ELR (cell line): ENCODE measurements at places on chromosomes 11 and 22.
A peak's percentile ranks its signal among the peaks of the same experiment; 100 is the strongest.

DNA sequence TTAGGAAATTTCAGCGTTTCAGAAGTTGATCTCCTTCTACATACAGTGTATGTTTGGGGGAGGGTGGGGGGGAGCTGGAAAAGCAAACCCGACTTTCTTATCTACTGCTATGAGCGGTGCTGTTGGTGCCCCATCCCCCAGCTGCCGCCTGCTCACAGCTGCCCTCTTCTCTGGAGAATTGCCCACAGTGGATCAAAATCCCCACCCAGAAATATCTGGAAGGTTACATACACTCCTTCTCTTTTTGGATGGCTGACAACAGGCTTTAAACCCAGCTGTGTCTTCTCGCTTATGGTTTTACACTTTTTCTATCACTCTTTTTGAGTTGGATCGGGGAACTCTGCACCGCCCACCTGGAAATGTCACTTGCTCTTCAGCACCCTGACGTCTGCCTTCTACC is 56.4 kb downstream of the DHCR7 start:
- DNase-seq, result no peak

GRCh38 chr11:59862252-59862651 is 4.0 kb downstream of the TCN1 start:
- DNase-seq, result no peak

DNA sequence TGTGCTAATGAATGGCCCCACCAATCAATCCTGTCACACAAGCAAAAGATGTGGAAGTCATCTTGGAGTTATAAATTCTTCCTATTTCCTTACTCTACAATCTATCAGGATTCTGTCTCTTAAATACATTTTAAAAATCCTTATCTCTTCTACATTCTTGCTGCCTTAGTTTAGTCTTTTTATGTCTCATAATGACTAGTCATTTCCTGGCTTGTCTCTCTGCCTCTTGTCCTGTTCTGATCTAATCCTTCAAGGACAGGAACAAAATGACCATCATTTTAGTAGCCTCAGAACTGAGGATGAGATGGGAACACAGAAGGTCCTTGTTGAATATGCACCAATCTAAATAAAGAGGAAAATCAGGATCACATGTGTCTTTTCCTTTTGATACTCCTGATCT is 56.6 kb upstream of the LIN7C start:
- peak; percentile 79 for DNase-seq

DNA sequence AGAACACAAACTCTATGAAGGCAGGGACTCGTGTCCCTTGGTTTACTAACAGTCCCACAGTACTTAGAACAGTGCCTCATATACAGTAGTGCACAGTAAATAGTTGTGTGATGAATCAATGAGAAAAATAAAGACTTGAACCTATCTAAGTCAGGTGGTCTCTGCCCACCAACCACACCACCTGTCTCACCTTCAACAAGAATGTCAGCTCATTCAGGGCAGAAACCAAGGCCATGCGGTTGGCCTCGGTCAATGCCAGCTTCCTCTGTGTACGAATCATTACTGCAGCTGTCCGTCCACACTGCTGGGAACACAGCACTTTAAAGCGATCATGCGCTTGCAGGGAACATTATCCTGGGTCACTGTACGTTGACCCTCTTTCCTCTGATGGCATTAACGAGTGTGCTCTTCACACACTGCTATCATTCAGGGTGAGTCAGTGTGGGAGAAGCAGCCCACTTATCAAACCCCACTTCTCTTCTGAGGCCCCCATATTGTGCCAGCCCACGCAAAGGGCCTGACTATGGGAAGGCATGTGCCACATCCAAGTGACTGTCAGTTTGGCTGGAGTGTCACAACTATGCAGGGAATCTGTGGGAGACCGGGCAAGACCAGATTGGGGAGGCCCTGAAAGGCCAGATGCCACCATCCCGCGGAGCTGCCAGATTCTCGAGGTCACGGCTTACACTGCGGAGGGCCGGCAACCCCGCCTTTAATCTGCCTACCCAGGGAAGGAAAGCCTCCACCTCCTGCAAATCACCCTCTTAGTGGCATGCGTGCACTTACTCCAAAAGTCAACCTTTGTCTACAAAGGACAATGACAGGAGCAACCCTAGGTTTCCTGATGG is 36.1 kb downstream of the LARGE1 start:
- no peak for DNase-seq

DNA sequence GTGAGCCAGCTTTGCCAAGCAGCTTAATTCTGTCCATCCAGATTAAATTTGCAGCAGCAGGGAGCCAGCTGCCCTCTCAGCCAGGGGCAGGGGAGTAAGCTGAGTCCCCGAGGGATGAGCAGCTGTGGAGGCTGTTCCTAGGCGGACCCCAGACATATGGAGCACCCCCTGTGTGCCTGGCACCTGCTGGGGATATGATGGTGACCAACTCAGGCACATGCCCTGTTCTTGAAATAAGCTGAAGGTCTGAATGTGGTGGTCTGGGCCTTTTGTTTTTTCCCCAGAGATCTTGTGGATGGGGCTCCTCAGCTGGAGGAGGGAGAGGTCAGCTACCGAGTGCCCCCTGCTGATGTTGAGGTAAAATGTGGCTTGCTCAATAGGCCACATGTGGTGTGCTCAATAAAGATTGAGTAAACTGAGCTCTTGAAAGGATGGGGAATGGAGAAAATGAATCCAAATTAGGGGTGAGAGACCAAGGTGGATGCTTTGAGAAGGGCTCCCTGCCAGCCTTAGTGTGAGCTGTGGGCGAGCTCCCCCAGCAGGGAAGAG is 103.3 kb upstream of the NNMT start:
- no peak for DNase-seq

DNA sequence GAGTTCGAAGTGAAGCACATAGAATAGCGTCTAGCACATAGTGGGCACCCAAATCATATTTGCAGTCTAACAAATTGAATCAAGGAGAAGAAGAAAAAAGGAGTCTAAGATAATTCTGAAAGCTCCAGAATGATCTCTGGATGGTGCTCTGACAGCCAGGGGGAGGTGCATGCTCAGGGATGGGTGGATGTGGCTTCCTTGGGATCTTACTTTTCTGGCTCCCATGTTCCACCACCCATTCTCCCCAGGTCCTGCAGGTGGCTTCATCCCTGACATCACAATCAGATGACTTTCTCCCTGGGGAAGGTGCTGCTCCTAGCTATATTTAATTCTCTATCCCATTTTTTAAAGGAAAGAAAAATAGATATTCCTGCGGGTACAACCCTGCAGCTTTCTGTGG is 381.9 kb downstream of the CADM1 start:
- DNase-seq, result no peak

- no peak for DNase-seq
Measured at GRCh38 chr11:20013346-20014066, 146.8 kb downstream of the DBX1 start.

GRCh38 chr11:69378303-69379141 is 84.6 kb downstream of the MYEOV start:
- no peak for DNase-seq

DNA sequence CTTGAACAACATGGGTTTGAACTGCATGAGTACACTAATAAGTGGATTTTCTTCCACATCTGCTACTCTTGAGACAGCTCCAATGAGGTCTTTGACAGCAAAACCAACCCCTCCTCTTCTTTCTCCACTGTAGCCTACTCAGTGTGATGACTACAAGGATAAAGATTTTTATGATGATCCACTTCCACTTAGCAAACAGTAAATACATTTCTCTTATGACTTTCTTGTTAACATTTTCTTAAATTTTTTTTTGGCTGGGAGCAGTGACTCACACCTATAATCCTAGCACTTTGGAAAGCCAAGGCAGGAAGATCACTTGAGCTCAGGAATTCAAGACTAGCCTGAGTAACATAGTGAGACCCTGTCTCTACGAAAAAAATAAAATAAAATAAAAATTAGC is 9.9 kb upstream of the EIF4G2 start:
- DNase-seq, result peak; percentile 91

- DNase-seq, result no peak
Measured at GRCh38 chr11:75631086-75631730, 37.6 kb downstream of the MAP6 start.

DNA sequence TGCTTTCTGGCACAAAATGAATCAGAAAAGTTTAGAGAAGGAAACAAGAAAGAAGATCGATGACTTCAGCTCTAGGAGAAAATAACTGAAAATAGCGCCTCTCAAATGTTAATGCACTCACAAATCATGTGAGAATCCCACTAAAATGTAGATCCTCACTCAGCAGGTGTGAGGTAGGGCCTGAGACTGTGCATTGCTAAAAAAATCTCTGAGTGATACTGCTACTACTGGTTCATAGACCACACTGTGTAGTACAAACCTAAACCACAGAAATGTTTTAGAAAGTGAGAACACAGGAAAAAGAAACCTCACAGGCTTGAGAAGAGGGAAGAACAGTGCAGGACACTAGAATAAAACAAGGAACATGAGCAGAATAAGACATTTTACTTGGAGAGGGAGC is 2.0 kb downstream of the OR8D4 start:
- no peak for DNase-seq

DNA sequence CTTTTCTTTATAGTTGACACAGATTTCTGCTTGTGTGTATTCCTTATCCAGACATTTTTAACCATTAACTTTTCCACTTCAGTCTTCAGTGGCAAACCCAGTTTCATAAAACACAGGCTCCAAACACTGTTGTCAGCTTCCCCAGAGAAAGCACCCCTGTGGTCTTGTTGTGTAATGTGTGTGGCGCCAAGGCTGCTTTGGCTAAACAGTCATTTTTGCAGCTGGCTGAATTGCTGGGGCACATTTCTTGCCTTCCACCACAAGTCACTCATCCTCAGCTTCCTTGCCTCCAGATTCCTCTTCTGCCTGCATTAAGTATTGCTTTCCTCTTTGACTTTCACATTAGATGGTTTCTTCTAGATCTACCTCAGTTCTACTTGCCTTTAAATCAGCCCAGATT is 40.5 kb downstream of the ARHGAP1 start:
- no peak for DNase-seq

DNA sequence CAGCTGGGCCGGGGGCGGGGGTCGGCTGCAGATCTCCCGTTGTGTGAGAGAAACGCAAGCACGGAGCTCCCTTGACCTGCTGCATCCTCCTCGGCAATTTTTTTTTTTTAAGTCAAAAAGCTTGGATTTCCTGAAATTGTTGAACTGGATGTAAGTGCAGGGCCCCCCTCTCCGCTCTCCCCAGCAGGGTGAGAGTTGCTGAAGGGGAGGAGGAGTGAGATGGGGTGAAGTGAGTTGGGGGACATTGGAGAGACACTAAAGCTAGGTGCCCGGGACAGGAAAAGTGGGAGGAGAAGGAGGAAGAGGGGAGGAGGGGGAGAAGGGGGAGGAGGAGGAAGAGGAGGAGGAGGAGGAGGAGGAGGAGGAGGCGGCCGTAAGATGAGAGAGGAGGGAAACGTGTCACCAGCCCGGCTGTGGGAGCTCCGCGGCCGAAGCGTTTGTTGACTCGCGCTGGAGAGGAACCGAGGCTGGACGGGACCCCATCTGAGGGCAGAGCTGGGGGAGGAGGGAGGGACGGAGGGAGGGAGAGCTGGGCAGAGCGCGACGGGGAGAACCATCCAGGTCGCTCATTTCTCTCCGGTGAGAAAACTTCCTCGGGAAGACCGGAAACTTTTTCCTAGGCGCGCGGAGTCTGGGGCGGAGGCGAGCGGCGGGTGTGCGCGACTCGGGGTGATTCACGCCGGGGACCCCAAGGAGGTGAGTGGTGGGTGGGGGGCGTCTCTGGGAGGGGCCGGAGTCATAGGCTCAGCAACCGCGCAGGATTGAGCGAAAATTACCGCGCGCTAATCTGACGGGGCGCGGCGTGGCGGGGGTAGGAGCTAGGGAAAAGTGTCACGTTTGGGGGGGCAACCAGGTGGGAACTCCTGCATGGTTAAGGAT is 80.2 kb downstream of the PRR5L start:
- peak; percentile 61 for DNase-seq
